ENCODE measurements at places on chromosomes 12 and 14.

DNA sequence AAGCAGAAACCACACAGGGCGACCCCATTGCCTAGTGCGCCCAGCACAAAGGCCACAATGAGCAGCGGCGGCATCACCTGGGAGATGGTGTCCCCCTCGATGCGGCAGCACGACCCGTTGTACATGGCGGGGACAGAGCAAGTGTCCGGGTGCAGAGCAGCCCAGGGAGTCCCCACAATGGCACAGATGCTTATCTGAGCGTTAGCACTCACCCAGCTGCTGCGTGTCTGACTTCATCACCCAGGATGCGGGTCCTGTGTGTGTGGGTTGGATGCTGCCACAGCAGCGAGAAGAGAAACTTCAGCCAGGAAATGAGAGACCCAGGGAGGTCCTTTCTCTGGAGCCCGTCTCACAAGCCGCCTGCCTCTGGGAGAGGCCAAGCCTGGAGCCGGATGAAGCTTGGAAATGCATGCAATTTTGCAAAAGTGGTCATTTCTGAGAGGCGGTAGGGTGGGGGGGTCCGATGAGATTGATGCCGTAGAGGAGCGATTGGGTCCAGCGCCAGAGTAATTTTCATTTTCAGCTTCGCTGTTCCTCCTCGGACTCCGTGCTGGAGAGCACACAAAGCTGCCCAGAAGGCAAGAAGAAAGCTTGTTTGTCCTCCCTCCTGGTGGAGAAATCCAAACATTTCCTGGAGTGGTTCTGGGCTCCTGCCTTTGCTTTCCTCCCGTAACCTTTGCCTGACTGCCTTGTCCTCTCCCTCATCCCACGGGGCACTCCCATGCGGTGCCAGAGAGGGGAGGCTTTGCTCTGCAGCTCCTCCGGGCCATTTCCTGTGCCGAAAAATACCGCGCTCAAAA lies at the start of gene HCAR1:
Gene HCAR1 (minus strand): TSS at position 630 of the 800 bp plus-strand sequence. CDS start 505 bp downstream, at position 125.
- DNase-seq = no peak

DNA sequence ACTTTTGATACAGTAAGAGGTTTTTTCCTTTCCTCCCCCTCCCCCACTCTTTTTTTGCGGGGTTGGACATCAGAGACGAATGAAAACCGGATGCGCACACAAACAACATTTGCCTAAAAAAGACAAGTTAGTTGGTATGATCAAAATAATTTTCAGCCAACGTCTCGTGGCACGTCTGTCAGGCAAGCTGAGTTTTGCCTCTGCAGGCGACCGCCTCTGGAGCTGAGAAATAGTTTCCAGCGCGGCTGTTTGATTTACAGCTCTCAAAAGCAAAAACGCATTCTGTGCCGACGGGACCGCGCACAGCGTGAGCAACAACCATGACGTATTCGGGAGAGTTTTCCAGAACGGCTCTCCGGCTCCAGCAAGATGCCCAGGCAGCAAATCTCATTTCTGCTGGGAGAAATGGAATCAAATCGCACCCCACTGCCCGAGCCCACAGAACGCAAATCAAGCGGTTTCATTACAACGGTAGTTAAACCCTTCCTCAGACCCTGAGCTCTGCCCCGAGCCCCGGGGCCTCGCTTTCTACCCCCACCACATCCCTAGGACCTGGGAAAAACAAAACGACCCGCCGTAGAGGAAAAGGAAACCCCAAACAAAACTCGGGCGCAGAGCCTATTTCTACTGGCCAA lies 14.2 kb upstream of the CALM1 start:
- peak; percentile 94 for DNase-seq

- no peak for DNase-seq
Measured at GRCh38 chr14:33682760-33683159, 268.1 kb downstream of the EGLN3 start.

- DNase-seq = no peak
Measured at GRCh38 chr14:55448141-55448614, 7.8 kb upstream of the TBPL2 start.

GRCh38 chr12:15151161-15152091 lies 69.8 kb downstream of the RERG start:
- DNase-seq = no peak

GRCh38 chr12:121822393-121823100 lies 18.7 kb downstream of the SETD1B start:
- no peak for DNase-seq

DNA sequence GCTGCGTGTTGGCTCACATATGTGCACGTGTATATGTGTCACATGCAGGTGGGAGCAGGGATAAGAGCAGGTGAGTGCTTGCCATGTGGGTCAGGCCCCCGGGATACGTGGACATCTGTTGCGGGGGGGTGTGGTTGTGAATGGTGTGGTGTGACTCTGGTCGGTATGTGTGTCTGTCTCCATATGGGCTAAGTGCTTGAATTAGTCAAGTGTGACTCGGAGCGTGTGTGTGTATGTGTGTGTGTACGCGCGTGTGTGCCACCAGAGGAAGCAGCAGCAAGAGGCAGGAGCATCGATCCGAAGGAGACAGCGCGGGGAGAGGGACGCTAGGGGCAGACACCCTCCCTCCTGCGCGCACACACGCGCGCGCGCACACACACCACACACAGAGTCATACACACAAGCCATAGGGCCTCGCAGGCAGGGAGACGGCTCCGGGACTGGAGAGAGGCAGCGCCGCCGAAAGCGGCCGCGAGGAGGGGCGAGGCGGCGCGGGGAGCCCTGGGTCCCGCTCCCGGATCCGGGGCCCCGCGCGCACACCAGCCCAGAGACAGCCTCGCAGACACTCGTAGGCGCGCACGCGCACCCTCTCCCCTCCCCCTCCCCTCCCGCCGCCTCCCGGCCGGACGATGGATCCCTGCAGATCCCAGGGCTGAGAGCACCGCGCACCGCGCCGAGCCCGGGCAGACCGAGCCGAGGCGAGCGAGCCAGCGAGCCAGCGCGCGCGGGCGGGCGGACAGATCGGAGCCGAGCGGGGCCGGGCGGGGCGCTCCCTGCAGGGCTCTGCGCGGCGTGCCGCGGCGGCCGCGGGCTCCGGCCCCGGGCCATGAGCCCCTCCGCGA lies at the start of gene ASIC1:
Gene ASIC1 (plus strand): TSS at position 597 of the 842 bp plus-strand sequence. CDS start 1,171 bp downstream, outside the sequence.
- DNase-seq = peak; percentile 39

DNA sequence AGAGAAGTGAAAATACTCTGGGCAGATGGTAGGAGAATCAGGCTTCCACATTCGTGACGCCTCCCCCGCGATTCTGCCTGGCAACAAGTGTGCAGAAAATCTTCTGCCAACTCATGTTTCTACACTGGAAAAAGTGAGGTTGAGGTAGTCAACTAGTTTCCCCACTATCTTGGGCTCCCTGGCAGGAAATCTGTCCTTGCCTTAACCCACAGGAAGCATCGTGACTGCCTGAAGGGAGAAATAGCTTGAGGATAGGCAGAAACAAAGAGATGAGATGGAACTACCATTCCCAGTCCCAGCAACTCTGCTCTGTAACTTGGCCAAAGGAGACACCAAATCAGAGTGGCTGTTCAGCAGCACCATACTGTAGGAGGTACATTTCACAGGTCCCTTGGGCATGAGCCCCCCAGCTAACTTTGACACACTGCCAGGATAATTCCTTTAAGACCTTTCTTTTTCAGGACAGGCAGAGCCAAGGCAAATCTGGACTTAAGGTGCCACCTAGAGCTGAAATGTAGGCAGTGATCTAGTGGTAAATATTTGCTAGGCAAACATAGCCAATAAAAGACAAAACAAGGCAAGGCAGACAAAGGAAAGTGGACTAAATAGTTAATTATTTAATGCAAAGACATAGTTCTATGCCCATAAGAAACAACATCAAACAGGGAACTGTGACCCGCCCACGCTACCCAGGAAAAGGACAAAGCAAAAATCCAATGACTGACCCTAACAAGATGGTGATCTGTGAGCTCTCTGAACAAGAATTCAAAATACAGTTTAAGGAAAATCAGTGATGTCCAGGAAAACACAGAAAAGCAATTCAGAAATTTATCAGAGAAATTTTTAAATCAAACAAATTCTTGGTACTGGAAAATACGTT lies 205.1 kb downstream of the PTPRO start:
- DNase-seq = peak; percentile 5
